ENCODE measurements at places on chromosomes 2 and 18.

DNA sequence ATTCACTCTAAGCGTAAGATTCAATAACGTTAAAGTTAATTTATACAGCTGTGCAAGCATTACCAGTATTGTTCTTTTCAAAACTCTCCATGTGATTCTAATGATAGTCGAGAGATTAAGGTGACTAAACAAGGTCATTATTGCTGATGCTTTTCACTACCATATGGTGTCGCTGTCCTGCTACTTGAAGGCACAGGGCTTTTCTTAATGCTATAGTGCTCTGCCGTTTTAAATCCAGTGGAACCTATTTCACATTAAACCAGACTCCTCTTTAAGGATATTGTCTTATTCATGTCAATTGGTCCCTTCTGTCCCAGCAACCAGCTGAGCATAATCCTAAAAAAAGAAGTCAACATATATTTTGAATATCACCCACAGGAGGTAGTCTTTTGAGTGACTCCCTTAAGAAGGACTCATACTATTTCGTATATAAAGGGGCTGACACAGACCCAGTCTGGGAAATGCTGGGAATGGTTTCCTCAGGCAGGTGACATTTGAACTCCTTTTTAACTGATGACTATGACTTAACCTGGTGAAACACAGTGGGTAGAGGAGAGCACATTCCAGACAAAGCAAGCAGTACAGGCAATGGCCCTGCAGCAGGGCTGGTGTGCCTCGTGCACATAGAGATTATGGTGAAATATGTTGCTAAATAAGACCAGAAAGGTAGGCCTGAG lies 53.9 kb upstream of the CYTIP start:
- DNase-seq: no peak

GRCh38 chr2:36620321-36620720 lies 22.4 kb upstream of the FEZ2 start:
- DNase-seq: no peak

DNA sequence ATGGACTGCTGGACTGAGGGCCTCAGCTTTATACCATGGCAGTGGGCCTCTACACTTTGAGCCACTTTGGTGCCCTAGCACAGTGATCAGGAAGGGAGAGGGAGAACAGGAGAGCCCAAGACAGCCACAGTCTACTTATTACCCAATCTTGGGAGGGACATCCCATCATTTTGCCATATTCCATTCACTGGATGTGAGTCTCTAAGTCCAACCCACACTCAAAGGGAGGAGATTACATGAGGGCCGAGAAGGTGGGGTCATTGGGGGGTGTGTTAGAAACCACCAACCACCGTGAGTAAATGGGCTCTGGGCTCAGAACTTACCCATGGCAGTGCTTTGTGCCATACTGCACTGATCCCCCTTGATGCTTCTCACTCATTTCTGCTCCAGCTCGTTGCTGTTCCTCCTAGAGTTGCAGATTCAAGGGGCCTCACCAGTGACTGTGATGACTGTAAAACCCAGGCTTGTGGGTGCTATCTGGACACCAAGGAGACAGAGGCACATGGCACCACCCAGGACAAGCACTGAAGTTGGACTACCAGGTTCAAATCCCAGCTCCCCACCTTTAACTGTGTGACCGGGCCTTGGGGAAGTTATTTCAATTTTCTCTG lies 97.6 kb upstream of the RAB6C start:
- no peak for DNase-seq

DNA sequence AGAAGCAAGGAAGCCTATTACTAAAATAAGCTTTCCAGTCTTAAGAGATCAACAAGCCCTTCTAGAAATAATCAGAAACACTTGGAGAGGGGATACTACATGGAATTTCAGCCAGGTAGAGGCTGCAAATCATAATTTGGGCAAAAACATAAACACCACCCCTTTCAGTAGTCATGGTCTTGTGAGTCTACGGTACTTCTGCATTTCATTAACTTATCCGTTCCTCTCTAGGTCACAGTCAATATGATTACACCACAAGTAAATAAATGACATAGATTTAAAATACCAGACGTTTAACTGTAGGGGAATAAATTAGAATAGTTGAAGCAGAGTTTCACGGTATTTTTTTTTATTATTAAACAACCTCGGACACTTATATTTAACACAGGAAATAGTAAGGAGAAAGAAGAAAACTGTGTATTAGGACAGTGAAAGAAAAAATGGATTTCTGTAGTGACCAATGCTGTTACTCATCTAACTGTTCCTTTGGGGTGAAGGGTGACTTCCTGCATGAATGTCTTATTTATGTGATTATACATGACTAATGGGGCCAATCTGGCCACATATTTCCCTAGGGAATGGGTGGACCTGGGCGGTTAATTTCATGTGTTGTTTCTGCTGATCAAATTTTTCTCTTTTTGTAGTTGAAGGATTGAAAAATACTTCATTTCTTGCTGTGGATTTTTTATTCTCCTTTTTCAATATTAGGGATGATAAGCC lies 456.6 kb upstream of the UBE2E3 start:
- no peak for DNase-seq

- no peak for DNase-seq
These were observed 98.4 kb downstream of the RTTN start for GRCh38 chr18:70107091-70107490.

DNA sequence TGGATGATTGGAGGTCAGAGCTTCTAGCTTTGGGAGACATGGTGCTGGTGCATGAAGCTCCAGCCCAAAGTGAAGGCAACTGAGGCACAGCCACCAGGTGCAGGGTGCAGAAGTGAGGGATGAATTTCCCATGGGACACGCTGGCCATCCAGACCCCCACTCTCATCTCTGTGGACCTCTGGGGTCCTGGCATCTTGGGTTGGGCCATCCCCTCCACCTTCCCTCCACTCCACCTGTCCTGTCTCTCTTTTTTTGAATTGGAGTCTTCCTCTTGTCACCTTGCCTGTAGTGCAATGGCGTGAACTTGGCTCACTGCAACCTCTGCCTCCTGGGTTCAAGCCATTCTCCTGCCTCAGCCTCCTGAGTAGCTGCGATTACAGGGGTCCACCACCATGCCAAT lies 3.4 kb downstream of the NGEF start:
- no peak for DNase-seq
